ENCODE measurements at places on chromosomes 3 and 15.

GRCh38 chr3:67329358-67329757 lies 325.1 kb downstream of the SUCLG2 start:
- no peak for DNase-seq

DNA sequence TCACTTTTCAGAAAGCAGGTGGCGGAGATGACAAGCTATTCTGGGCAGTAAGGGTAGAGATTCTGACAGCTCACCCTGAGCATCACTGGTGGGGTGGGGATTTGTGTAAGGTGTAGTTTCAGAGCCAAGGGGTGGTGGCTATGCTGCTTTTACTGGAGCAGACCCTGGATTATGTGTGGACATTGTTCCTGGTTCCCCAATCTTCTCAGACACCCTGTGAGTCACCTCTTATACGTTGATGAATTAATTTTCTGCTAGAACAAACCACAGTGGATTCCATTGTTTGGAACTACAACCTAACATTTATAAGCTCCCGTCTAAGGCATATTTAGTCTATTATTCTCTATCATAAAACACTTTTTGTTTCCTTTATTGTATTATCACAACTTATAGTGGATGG lies 169.5 kb upstream of the COL8A1 start:
- DNase-seq, result no peak

GRCh38 chr15:25268166-25268565 lies 170.7 kb downstream of the UBE3A start:
- DNase-seq, result no peak

DNA sequence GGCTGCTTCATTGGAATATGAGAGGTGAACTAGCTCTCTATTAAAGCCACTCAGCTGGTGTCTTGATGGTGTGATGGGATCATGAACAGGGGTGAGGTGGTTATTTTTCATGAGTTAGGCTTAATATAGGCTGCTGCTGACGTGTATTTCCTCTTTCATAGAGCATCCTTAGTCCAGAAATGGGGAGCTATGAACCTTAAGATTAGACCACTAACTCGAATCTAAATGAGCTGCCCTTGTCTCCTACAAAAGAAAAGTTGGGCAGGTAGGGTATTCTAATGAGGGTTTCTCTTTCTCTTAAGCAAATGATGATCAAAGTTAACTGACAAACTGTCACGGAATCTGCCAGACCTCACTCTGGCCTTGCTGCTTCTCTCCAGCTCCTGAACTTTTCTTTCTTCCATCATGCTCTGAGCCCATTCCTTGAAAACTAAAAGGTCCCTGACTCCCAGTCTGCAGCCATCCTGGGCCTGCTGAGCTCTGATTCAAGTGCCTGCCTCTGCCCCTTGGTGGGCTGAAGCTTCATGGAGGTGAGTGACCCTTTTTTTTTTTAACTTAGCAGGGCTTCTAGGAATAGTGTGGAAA lies at the start of gene TRIM69:
Gene TRIM69, plus strand, starts transcription at position 348 of the 585 bp plus-strand sequence. Its CDS starts 177 bp downstream, at position 525.
- no peak for DNase-seq

DNA sequence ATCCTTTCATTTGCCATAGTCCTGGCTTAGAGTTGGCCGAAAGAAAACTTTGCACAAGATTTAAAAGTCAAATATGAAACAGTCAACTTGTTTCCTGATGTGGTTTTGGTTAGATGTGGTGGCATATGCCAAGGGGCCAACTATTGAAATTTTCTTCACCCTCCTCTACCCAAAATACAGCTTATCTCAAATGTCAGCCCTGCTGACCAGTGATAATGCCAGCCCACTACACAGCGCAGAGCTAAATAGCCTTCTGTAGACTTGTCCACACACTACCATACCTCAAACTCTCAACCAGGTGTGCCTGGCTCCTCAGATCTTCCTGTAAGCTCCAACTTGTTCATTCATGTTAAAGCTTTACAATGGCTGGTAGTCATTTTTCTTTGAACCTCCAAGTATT lies 368.5 kb upstream of the STAC start:
- no peak for DNase-seq

DNA sequence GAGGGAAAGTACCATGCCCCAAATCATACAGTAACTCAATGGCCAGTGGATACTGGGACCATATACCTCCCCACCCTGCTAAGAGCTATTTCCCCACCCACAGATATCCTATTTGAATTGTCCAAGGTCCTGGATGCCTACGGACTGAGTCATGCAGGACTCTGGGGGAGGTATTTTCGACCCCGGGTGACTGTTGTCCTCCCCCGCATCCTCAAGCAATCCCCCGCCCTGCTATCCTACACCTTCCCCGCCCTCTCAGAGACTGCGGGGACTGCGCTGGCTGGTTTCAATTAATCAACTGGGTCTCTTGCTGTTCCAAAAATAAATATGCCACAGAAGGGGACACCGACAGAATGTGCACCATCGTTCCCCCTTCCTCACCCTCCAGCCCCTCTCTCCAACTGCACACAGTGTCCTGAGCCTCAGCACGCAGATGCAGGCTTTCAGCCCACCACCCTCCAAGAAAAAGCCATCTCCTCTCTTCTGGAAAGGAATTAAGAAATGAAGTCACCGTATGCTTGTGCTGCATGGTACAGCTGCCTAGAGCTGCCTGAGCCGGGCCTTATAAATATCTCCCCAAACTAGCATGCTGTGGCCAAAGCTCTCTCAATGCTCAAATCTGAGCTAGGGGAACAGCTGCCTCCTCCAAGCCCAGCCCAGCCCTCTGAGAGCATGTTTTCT lies 8.1 kb downstream of the CAV3 start:
- DNase-seq, result peak; percentile 59

DNA sequence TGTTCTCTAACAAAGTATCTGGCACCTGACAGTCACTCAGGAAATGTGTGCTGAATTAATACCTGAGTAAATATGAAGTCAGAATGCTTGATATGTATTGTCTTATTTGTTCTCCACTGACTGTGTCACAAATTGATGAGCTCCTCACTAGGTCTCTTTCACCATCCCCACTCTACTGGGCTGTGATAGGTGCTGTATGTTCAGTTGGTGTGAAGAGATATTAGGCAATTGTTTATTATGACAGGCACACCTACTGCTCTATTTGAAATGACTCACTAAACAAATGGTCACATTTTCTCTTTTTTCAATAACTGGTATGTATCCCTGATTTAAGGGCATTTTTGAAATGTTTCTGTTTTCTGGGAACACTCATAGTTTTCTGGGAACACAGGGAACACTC lies 25.2 kb upstream of the CCDC39 start:
- DNase-seq, result no peak

DNA sequence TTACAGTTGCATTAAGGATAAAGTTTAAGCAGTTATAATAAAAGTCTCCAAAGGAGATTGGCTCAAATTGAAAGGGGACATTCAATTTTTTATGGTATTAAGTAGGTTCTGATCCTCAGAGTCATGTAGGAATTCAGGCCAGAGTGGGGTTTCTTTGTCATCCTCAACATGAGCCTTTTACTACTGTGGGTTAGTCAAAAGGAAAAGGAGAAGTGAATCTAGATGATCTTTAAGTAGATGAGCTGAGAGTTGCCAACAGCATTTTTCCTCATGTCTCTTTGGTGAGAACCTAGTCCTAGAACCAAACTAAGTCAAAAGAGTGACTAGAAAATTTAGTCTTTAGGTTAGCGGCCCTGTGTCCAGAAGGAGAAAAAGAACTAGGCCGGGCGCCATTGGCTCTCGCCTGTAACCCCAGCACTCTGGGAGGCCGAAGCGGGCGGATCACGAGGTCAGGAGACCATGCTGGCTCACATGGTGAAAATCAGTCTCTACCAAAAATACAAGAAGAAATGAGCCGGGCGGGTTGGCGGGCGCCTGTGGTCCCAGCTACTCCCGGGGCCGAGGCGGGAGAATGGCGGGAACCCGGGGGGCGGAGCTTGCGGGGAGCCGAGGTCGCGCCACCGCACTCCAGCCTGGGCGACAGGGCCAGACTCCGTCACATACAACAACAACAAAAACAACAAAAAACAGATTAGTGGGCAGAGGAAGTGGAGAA lies 4.2 kb upstream of the CHL1 start:
- DNase-seq, result no peak

GRCh38 chr15:57708047-57708446 lies 1.5 kb downstream of the POLR2M start:
- DNase-seq, result no peak

GRCh38 chr15:51760805-51761204 lies 9.4 kb downstream of the TMOD2 start:
- no peak for DNase-seq

DNA sequence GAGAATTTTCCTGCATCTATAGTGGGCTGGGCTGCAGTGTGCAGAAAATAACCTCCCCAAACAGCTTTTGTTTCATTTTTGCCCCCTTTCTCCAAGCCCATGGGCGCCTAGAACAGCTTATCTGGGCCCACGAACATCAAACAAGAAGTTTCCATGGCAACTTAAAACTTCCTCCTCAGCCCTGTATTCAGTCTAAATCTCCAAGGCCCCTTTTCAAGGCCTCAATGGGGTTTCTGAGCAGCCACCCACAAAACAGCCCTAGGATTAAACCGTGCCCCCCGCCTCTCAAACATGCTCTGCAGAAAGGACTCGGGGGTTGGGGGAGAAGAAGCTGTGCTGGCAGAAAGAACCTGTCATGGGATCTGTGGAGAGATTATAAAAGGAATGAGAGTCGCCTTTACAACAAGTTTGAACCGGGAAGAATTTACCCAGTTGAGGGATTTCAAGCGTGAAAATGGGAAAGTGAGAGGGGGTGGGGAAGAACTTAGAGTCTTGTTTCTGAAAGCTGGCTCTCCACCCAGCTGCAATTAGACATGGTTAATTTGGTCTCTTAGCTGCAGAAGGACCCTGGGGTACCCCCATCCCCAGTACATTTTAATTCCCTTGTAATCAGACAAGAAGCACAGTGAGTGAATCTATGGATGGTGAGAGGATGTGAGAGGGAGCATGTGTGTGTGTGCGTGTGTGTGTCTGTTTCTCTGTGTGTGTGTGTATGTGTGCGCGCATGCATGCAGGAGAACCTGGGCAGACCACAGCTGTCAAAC lies 4.3 kb upstream of the FAM107A start:
- DNase-seq, result no peak

GRCh38 chr3:16207031-16207430 lies 32.6 kb downstream of the GALNT15 start:
- no peak for DNase-seq

DNA sequence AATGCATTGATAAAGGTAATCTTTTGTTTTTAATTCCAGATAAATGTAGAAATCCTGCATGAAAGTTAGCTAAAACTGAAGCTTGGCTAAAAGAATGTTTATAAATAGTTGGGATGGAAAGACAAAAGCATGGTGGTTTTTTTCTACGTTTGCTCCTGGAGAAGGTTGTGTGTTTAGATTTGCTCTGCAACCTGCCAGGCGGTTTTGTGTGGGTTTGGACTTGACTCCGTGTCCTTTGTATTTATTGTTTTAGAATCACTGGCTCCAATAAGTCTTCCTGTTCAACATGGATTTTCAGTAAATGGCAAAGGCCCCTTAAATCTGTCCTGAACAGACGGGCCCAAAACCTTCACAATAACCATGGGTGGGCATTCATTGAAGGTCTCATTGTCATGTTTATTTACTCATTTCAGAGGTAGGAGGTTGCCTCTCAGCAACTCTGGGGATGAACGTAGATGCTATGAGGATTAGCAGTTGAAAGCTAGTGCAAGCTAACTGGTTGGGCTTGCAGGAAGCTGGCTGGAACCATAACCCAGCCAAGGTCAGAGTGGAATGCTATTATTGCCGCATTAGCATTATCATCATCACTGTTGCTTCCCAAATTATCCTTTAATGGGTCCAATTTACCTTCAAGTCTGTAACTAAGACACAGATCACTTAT lies 60.6 kb upstream of the ADAMTS9 start:
- DNase-seq, result no peak

DNA sequence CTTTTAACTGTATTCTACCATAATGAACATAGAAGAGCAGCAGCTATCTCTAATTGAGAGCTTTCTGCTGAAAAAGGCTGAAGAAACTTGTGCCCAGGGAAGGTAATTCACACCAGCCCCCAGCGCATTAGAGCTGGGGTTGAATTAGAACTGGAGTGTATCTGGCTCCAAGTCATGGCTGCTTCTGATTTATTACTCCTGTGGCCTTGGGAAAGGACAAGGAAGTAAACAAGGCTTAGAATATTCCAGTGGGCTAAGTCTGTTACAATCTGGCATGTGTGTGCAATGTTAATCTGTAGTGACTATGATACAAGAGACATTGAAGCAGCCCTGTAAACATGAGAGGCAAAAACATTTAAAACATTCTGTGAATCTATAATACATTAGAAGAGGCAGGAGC lies 18.1 kb downstream of the CPA3 start:
- no peak for DNase-seq

- DNase-seq, result no peak
Measured at GRCh38 chr3:126765187-126766069, 61.4 kb downstream of the CHCHD6 start.

DNA sequence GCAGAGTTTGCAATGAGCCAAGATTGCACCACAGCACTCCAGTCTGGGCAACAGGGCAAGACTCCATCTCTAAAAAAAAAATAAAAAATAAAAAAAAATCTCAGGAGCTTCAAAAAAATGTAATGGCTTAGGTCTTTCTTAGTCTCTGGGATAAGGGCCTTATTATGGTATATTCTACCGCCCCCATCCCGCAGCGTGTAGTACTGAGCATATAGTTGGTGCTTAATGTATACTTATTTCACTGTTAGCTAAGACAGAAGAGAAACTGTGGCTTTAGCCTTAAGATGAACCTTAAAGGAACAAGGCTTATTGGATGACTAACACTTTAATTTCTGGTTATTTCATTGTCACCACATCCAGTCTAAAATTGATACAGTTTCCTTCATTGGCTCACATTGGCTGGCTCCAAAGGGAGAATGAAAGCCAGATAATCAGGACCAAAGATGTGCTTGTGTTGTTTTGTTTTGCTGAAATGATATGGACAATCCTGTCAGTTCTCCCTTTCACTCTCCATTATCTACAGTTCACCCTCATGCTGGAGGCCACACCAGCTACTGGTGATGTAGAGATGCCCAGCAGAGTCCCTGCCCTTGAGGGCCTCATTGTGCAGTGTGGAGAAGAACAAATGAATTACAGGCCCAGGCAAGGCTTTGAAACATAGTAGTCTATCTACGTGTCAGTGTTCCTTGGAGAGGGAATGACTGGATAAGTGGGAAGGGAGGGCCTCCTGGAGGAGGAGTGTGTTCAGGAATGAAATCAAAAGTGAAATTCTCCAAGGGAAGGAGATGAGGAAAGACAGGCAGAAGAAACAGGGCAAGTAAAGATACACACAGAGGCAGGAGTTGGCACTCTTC lies 17.4 kb upstream of the RAF1 start:
- no peak for DNase-seq
